ENCODE measurements at places on chromosomes 2 and 18.

DNA sequence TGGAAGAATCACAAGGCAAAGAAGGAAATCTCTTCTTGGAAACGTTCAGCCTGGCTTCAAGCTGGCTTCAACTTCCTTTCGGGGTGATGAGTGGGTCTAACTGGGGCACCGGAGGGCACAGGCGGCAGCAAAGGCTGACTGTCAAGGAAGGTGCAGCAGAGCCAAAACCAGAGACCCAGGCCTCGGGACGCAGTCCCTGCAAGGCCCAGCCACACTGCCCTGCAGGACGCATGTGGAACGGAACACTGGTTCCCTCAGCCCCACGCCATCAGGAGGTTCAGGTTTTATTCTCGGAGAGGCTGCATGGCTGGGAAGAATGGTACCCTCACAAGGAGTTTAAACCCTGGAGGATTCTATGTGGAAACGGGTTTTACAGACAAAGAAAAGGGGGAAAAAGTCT, 165.5 kb downstream of the HDAC4 start:
- DNase-seq, result no peak

DNA sequence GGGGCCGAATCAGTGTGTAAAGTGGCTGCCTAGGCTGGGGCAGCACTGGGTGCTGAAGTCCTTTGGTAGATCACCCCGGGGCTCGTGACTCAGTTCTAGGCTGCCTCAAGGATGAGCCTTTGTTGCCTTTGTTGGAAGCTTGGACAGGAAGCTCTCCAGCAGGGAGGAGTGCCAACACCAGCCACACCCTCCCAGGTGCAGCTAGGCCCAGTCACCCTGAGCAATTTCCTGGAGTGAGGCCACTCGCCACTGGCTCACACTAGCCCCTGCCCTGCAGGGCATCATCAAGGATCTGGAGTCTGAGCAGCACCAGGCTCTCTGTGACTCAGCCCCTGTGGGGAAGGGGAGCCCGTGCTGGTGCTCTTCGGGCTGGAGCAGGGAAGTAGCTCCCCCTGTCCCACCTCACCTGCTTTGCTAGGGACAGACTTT, 6.7 kb upstream of the SDC1 start:
- no peak for DNase-seq

DNA sequence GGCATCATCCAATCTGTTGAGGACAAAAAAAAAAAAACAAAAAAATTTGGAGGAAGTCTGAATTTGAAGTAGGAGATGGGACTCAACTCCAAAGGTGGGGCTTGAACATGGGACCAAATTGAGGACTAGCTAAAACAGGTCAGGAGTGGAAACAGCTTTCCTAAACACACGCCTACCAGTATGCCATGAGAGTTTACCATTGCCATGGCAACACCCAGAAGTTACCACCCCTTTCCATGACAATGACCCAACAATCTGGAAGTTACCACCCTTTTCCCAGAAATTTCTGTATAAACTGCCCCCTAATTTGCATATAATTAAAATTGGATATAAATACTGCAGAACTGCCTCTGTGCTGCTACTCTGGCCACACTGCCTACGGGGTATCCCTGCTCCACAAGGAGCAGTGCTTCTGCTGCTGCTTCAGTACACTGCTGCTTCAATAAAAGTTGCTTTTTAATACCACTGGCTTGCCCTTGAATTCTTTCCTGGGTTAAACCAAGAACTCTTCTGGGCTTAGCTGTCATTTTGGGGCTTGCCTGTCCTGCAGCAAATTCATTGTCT, 73.3 kb upstream of the FSIP2 start:
- DNase-seq, result no peak

- DNase-seq, result peak; percentile 21
Observed at GRCh38 chr2:104804148-104804890, 49.6 kb upstream of the POU3F3 start.

- no peak for DNase-seq
Observed at GRCh38 chr2:46421361-46421760, 58.0 kb upstream of the TMEM247 start.

DNA sequence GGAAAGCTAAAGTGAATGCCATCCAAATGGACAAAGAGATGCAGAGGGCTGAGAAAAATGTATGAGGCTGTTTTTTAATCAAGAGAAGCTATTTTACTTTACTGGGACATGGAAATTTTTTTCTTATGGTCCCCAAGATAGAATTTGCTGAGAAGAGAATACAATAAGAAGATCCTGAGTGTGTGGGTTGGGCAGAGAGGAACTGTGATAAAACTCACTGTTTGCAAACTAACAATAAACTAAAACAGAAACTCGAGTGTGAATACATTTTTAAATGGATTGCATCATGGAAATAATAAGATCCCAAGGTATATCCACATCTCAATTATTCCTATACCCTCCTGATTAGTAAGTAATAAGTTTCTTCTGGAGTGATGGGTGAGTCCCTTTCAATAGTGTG, 4.4 kb downstream of the NEB start:
- DNase-seq, result no peak

Measured in KBM-7 (cell line).